ENCODE measurements at places on chromosomes 3 and 15. TPM values are rescaled to one million over a fixed set of nuclear protein-coding genes. Genes with fewer than 3 reads are reported as not detected.

DNA sequence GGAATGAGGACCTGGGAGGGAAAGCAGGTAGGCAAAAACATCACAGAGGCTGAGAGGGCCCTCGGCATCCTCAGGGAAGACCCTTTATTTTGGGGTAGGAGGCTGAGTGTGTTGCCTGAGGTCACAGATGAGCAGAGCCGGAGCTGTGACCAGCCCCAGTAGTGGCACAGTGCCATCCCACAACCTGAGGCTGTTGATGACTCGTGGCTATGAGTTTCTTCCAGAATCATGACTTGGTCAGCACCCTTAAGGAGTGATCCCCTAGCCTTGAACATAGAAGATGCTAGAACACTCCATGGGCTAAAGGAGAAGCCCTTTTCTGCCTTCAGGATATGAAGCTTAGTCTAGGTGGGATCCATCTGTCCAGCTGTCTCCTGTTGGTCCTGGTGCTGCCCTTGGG is 19.5 kb upstream of the CXCR6 start:
- peaks cover 50% of the 10 kb centered on the region for H3K36me3 ChIP-seq
- no peak overlapping the region for H3K4me3 ChIP-seq
- no peaks in the 10 kb centered on the region for H3K27me3 ChIP-seq
- H3K27ac ChIP-seq: no peak overlapping the region
- DNase-seq: peak; percentile 39

- no peaks in the 10 kb centered on the region for H3K36me3 ChIP-seq
- H3K4me3 ChIP-seq: no peak overlapping the region
- H3K27me3 ChIP-seq: peaks cover 14% of the 10 kb centered on the region
- H3K4me1 ChIP-seq: no peaks in the 10 kb centered on the region
Measured at GRCh38 chr3:185517387-185518130, 18.7 kb upstream of the TMEM41A start.

DNA sequence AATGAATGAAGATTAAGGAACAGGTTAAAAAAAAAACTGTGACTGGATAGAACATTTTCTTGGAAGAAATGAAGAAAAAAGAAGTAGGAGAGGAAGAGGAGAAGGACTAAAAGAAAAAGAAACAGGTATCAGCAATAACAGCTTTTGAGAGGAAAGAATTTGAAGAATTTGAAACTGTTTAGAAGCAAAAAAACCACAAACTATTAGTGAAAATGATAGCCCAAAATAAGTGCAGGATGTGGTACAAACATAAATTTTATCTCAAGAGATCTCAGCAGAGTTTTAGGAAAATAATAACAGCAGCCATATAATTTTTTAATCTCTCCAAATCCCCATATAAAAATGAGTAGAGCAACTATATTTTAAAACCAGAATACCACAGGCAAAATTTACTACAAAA is 8.8 kb upstream of the A4GNT start:
- no peak overlapping the region for H3K4me3 ChIP-seq
- H3K36me3 ChIP-seq: no peaks in the 10 kb centered on the region
- no peaks in the 10 kb centered on the region for H3K4me1 ChIP-seq
- peaks cover 12% of the 10 kb centered on the region for H3K27me3 ChIP-seq

DNA sequence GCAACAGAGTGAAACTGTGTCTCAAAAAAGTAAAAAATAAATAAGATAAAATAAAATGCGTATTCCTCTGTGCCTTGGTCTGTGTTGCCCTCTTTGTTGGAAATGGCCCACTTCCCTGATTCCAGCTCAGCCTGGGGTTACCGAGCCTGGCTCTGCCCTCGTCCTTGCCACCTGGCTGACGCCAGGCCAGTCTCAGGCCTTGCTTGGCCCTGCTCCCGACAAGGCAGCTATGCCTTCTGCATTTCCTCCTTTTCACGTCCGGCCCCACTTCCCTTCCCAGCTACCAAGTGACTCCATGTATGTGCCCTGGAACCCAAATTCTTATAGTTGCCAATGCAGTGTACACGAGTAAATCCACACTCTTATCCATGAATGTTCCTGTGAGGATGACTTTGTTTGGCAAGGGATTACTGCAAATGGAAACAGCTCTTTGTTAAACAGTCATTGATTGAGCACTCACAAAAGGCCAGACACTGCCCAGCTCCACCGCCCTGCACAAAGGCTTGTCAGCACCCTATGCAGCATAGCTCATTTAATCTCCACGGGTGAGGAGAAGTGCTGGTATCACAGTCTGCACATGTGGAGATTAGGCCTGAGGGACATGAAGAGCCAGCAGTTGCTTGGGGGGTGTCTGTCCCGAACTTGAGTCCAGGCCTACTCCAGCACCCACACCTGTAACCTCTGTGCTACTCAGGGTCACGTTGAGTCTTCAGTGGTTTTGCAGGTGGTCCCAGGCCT is 25.1 kb downstream of the SPSB4 start:
- H3K4me1 ChIP-seq: peaks cover 8% of the 10 kb centered on the region
- H3K27me3 ChIP-seq: peaks cover 3% of the 10 kb centered on the region
- H3K4me3 ChIP-seq: no peak overlapping the region
- no peaks in the 10 kb centered on the region for H3K36me3 ChIP-seq
- no peak overlapping the region for H3K27ac ChIP-seq

- H3K27ac ChIP-seq: no peak overlapping the region
- no peak for DNase-seq
- no peaks in the 10 kb centered on the region for H3K4me1 ChIP-seq
- no peaks in the 10 kb centered on the region for H3K36me3 ChIP-seq
Measured at GRCh38 chr3:64983583-64984359, 296.0 kb upstream of the ADAMTS9 start.

DNA sequence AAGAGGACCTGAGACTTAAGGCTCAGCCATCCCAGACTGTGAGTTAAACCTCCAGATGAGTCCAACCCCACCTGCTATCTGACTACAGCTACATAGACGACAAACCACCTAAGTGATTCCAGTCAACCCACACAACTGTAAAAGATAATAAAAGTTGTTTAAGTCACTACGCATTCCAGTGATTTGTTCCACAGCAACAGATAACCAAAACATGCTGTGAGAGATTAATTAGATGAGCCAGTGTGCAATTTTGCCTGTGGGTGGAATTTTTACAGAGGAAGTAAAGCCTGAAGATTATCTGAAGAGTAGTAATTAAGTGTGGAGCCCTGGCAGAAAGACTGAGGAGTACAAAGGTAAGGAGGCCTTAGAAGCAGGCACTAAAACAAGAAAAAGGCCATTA is 5.4 kb downstream of the BTBD1 start:
- peaks cover 13% of the 10 kb centered on the region for H3K36me3 ChIP-seq
- no peak for DNase-seq
- no peaks in the 10 kb centered on the region for H3K27me3 ChIP-seq
- H3K27ac ChIP-seq: no peak overlapping the region
- no peak overlapping the region for H3K4me3 ChIP-seq
- H3K4me1 ChIP-seq: peaks cover 30% of the 10 kb centered on the region

GRCh38 chr15:39194106-39194830 is 386.6 kb upstream of the THBS1 start:
- H3K4me1 ChIP-seq: no peaks in the 10 kb centered on the region
- no peak overlapping the region for H3K4me3 ChIP-seq
- no peak overlapping the region for H3K27ac ChIP-seq
- no peak for DNase-seq

DNA sequence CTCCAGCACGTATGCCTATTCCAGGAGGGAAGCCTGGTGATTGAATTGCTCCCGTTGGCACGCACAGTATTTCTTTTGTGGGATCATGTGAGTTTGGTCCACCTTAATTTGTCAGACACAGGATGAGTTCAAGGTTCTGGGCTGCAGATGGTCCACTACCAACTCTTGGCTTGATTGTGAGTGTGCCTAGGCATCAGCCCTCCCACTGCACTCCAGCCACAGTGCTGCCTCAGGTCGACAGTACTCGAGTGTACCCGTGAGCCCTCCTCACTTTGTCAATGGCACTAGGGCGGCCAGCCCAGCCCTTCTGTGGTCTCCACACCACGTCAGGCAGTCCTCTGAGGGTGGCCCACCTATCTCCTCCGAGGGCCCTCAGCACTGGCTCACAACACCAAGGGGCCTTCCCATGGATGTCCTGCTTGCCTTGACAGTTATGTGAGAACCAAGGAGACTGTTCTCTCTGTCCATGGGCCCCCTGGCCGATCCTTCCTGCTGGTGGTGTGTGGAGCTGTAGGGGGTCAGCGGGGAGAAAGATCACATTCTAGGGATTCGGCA is 30.2 kb downstream of the CHRD start:
- no peaks in the 10 kb centered on the region for H3K36me3 ChIP-seq
- no peak overlapping the region for H3K4me3 ChIP-seq
- H3K27me3 ChIP-seq: peaks cover 4% of the 10 kb centered on the region
- no peaks in the 10 kb centered on the region for H3K4me1 ChIP-seq
- H3K27ac ChIP-seq: no peak overlapping the region

GRCh38 chr3:128254967-128255366 is 101.7 kb downstream of the EEFSEC start:
- DNase-seq: no peak
- H3K36me3 ChIP-seq: peaks cover 44% of the 10 kb centered on the region
- peaks cover 3% of the 10 kb centered on the region for H3K4me1 ChIP-seq
- H3K27ac ChIP-seq: no peak overlapping the region
- H3K27me3 ChIP-seq: no peaks in the 10 kb centered on the region
- no peak overlapping the region for H3K4me3 ChIP-seq

DNA sequence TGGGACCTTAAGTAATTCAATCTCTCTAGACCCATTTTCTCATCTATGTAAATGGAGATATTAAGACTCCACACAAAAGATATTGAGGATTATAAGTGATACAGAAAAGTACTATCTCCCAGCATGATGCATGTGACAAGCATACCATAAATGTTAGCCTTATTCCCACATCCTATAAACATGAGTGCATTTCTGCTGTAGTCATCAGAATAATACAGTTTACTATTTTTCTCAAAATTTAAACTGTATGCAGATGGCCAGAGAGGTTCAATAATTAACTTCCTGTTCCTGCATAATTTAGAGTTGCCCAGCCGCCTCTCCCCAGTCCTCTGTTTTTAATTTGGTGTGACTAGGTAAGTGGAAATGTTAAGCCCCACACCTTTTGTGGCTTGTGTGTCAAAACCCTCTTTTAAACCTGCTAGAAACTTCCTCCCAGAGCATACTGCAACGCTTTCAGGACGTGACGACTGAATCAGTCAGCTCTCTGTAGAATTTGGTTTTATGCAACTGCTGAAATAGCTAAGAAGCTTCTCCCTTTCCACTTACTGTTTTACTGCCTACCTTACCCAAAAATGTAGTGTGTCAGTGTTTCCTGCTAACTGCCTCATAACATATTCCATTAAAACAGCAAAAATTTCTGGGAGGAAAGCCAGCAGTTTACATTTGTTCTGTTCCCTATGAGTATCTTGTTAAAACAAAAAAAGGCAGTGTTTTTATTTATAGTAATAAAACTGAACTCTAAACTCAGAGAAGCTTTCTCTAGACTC is 1037.9 kb downstream of the EPHA3 start:
- no peaks in the 10 kb centered on the region for H3K4me1 ChIP-seq
- H3K27me3 ChIP-seq: no peaks in the 10 kb centered on the region
- H3K36me3 ChIP-seq: no peaks in the 10 kb centered on the region
- DNase-seq: no peak
- no peak overlapping the region for H3K4me3 ChIP-seq
- H3K27ac ChIP-seq: no peak overlapping the region

GRCh38 chr3:142633073-142633472 is 36.9 kb downstream of the PLS1 start:
- H3K36me3 ChIP-seq: no peaks in the 10 kb centered on the region
- no peaks in the 10 kb centered on the region for H3K27me3 ChIP-seq
- no peak overlapping the region for H3K27ac ChIP-seq
- DNase-seq: no peak
- H3K4me1 ChIP-seq: no peaks in the 10 kb centered on the region
- H3K4me3 ChIP-seq: no peak overlapping the region

EIF1B gene
- total RNA-seq: 48.6 TPM

KBTBD12 gene
- total RNA-seq: not detected

B4GALT4 gene
- total RNA-seq: 14.2 TPM

ST3GAL6 gene
- total RNA-seq: not detected
